ENCODE measurements at places on chromosomes 7 and 10.

DNA sequence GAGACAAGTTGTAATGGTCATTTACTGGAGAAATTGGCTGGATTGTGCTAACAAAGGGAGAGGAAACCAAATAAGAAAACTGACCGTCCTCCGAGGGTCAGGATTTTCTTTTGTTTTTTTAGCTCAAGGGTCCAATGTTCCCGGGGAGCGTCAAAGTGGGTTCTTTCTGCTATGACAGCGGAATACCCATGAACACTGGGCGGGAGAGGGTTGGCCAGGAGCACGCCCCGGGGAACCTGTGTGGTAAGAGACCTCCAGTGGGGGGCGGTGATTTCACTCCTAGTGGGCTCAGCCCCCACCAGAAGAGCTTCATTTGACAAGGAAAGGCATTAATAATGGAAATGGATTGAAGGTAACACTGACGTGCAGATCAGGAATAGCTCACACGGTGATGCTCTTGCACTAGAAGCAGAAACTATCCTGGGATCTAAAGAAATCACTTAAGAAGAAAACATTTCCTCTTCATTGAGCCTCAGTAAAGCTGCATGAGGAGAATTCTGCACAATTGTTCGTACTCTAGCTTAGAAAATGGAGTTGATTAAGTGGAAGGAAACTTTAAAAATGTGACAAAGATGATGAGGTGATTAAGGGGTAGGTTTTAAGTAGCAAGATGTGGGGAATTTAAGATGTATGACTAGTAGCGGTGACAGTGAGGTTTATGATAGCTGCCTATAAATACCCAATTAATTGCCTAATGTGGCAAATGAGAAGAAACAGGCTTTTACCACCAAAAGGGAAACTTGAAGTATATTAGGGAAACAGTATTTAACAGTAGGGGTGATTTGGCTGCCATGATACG, 627.2 kb downstream of the SUGCT start:
- DNase-seq = no peak

GRCh38 chr10:79054203-79055099, 14.3 kb upstream of the ZMIZ1 start:
- DNase-seq = no peak

DNA sequence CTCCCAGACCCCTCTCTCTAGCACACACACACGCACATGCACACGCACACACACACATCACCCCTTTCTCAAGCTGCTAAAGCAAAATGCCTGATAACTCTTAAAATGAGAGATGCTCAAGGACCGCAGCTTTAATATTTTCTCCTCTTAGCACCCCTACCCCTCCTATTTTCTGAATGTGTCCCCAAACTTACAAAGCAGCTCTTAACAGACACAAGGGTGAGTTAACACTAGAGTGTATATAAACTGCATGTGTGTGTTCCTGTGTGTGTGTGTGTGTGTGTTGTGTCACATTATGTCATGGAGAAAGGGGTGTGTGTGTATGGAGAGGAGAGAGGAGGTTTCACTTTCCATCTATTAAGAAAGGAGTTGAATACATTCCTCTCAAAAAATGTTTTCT, 1.3 kb downstream of the PTN start:
- DNase-seq = no peak

- DNase-seq = no peak
Observed at GRCh38 chr7:80057488-80057887, 77.1 kb upstream of the GNAI1 start.

GRCh38 chr10:120729547-120729946, 121.6 kb upstream of the WDR11 start:
- no peak for DNase-seq

DNA sequence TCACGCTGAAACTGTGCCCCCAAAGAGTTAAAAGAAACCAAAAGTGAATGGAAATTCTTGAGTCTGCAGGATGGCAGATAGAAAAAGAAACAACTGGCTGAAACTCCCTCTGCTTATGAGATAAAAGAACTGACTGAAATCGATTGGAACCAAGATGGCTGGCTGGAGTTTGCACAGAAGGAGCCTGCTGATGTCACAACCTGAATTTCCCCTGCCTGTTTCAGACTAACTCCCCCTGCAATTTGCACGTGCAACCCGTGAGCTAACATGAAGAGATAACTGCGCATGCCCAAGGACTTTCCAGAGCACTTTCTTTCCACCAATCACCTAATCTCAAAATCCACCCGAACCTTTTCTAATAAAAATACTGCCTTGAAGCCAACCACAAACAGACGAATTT, 435.5 kb downstream of the CALN1 start:
- DNase-seq = no peak

DNA sequence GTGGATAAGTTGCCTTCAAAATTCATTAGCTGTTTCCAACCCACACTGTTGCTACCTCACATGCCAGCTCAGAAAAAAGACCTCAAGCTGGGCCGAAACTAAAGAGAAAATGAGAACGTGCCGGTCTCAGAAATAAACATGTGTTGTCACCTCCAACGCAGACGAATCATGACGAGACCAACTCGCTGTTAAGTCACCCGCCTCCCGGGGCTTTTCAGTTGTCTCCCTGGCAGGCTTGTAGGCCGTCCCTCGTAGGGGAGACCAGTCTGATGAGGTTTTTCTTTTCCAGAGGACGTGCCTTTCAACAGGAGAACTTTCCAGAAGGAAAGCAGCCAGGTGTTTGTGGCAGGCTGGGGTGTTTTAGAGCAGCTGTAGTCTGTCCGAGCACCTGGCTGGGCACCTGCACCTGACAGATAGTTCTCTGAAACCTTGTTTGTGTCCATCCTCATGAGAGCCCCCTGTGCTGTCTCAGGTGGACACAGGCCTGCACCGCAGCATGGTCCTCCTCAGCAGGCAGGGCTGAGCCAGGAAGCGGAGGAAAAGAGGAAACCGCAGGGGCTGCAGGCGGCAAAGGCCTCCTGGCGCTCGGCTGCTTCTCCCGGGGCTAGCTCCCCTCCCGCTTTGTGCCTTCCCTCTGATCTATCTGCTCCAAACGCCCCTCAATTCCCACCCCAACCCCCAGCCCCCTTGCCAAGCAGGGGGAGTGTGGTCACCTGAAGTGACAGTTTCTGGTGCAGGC, 78.8 kb downstream of the CHST15 start:
- DNase-seq = no peak

DNA sequence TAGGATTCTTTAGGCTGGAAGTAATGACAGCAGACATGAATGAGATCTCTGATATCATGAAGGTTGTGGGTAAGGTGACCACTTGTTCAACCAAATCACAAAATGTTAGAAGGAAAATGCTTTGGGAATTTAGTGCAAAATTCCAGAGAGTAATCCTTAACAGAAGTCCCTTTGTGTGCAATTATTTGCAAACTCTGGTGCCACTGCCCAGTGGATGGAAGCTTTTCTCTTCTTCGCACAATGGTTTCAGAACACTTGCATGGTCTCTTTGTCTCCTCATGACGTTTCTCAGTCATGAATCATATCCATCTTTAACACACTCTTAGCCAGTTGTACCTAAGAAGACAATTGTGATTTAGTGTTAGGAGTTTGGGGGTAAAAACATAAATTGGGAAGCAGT, 570.4 kb upstream of the ANKRD30A start:
- DNase-seq = no peak

GRCh38 chr7:102431617-102432298, 1.6 kb upstream of the ORAI2 start:
- DNase-seq = no peak

DNA sequence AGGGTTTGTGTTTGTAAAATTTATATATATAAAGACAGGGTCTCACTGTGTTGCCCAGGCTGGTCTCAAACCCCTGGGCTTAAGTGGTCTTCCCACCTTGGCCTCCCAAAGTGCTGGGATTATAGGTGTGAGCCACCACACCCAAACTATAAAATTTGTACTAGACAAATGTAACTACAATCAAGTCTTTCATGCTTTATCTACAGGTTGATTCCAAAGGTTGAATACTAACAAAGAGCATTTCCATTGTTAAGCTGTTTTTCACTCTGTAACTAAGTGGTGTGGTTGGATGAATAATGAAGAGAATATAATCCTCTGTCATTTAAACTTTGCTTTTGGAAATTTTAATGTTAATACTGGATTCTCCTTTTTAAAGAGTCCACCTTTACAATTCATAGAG, 22.5 kb downstream of the WDR37 start:
- DNase-seq = no peak

GRCh38 chr7:148042935-148043631, 547.5 kb upstream of the C7orf33 start:
- DNase-seq = no peak

DNA sequence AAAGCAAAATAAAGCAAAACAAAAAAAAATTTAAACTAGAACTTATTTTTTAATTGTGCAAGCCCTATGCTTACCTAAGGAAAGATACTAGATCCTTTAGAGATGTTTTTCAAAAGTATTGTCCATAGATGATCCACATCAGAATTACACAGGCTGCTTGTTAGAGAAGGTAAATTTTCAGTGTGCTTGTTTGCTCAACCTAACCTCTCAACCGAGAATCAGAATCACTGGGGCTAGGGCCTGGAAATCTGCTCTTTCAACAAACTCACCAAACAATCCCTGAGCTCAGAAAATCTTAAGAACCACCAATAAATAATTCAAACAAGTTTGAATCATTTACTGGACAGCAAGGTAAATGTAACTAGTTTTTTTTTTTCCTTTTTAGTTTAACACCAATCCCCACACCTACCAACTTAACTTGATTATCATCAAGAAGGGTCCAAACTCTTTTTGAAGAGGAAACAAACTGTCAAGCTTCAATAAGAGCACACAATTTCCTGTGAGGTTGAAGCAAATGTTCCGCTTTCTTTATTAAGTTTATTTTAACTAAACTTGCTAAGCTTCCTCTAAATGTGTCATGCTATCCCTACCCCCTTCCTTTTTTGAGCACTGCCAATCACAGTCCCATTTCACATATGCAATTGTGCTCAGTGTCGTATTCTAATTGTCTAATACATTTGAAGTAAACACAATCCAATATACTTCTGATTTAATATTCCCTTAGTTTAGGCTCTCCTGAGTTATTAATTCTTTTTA, 7.4 kb upstream of the TSPAN33 start:
- DNase-seq = no peak

DNA sequence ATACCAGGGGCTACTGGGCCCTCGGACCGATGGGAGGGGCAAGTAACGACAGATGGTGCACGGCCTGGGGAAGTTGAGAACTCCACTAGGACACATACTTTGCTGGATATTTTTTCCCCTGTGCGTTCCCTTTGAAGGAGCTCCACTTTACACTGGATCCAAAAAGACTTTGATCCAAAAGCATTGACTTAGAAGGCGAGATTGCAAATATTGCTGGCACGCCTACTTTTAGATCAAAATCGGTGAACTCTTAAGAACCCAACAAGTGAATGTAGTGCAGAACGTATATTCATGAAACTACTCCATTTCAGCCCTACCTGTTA, 436 bp upstream of the SLC25A13 start:
- no peak for DNase-seq

GRCh38 chr10:133013463-133013862, 71.1 kb upstream of the CFAP46 start:
- DNase-seq = no peak

DNA sequence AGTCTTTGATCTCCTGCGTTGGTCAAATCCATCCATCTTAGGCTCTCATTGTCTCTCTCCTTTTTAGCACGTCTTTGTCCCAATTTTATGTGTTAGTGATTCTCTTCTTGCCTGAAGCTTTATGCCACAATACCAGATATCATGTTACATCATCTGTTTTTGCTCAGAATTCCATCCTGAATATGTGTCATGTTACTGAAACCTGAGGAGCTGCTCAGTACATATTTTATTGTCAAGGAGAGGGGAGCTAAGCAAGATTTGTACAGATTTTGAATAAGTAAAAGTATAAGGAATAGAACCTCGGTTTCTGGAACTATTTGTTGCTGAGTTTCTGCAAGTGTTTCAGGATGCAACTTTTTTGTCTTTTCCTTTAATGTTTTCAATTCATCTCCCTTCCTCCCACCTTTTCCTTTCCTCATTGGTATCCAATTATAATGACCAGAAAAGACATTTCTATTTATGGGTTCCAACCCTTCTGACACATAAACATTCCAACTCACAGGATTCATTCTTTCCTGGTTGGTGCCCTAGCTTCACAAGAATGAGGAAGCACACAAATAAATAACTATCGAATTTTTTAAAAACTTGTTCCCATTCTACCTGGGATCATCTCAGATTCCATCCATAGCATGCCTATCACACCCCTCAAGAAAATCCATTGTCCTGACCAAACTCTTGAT, 291.8 kb downstream of the CRPPA start:
- no peak for DNase-seq

DNA sequence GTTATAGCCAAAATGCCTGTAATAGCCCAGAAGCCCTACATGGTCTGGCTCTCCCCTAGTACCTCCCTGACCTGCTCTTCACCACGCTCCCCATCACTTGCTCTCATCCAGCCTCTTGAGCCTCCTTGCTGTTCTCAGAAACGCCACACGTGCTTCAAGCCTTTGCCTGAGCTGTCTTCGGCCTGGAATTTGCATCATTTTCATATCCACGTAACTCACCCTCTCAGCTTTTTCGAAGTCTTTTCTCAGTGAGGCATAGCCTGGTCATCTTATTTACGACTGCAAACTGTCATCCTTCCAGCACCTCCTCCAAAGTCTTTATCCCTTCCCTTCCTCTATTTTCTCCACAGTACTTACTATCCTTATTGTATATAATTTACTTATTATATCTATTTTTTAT, 151.0 kb upstream of the AHR start:
- DNase-seq = no peak

GRCh38 chr10:98240524-98240923, 27.5 kb downstream of the LOXL4 start:
- no peak for DNase-seq

DNA sequence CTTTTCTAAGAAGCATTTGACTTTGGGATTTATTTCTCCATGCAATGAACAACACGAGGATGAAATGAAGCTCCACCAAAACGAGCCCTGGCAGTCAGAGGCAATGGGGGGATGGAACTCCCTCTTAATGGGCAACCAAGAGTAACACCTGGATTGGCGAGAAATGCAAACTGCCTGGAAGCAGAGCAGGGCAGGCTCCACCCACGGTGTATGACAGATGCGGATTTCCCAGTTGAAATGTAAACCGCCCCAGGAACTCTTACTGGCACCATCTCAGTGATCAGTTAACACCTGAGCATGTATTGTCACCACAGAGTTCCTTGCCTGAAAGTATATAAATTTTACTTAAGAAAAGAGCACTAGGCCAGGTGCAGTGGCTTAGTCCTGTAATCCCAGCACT, 47.3 kb upstream of the AUTS2 start:
- DNase-seq = no peak

GRCh38 chr7:1707756-1708595, 37.9 kb downstream of the ELFN1 start:
- DNase-seq = no peak

DNA sequence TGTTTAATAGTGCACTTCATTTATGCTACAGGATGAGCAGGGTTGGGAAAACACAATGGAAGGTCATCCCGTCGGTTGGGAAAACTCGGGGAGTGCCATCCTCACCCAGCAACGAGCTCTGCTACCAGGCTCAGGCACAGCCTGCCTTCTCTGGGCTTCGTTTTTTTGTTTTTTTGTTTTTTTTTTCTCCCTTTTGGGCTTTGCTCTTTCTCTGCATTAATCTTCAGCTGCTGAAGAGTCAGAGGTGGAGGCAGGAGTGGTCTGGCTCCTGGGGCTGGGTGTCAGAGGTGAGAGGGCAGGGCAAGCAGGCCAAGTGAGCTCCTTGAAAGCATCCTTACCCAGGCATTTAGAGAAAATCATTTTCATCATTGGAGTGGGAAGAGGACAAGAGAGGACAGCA, 11.5 kb downstream of the ZNF3 start:
- DNase-seq = no peak
